ENCODE measurements at places on chromosomes 1 and 21. TPM values are rescaled to one million over a fixed set of nuclear protein-coding genes. Genes with fewer than 3 reads are reported as not detected.

DNA sequence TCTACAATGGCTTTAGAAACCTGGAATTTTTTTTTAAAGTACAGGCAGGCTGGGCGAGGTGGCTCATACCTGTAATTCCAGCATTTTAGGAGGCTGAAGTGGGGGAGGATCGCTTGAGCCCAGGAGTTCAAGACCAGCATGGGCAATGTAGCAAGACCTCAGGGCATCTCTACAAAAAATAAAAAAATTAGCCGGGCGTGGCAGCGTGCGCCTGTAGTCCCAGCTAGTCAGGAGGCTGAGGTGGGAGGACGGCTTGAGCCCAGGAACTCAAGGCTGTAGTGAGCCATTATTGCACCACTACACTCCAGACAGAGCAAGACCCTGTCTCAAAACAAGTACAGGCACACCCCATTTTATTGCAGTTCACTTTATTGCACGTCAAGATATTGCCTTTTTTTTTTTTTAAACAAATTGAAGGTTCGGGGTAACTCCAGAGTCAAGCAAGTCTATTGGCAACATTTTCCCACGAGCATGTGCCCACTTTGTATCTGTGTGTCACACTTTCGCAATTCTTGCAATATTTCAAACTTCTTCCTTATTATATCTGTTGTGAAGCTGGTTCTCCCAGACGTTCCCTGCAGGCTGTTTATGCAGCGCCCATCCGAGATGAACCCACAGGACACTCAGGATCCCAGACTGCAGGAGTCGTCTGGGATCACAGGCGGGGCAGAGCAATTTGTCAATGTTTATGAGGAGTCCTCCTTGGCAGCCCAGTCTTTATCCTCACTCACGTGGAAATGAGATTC lies 4.7 kb downstream of the HES2 start:
- DNase-seq: no peak

DNA sequence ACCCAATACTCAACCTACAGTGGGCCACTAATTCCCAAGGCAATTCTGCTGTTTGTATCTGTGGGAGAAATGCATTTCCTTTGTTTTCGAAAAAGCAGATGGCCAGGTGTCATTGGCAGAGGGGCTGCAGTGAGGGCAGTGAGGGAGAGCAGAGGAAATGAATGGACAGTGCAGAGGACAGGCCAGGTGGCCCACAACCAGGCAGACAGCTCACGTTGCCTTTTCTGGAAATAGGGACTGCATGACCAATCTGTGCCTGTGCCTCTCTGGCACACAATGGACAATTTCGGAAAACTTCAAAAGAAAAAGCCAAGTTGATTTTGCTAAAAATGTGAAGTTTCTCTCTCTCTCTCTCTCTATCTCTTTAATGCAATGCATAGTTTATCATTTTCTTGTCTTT lies 52.6 kb upstream of the ETS2 start:
- no peak for DNase-seq

DNA sequence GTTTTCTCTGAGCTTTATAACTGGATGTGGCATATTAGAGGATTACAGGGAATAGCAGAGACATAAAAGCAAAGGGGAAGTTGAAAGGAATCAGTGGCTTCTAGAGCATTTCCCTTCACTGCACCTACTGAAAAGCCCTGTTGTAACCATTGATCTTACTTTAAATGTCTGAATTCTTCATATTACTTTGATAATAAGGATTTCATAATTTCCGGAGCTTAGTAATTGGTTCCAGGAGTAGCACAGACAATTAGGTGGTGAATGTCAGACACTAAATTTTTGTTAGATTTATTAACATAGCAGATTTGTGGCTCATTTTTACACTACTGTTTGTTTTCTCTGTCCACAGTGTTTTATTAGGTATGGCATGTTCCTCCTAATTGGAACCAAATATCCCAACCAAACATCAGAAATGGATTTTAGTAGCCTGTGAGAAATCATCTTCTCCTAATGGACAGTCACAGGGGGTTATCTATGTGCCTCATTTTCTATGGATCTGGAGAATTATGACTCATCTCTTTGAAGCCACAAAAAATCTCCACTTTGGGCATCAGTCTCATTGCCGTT lies 100.5 kb downstream of the GIPC2 start:
- DNase-seq: peak; percentile 62

DNA sequence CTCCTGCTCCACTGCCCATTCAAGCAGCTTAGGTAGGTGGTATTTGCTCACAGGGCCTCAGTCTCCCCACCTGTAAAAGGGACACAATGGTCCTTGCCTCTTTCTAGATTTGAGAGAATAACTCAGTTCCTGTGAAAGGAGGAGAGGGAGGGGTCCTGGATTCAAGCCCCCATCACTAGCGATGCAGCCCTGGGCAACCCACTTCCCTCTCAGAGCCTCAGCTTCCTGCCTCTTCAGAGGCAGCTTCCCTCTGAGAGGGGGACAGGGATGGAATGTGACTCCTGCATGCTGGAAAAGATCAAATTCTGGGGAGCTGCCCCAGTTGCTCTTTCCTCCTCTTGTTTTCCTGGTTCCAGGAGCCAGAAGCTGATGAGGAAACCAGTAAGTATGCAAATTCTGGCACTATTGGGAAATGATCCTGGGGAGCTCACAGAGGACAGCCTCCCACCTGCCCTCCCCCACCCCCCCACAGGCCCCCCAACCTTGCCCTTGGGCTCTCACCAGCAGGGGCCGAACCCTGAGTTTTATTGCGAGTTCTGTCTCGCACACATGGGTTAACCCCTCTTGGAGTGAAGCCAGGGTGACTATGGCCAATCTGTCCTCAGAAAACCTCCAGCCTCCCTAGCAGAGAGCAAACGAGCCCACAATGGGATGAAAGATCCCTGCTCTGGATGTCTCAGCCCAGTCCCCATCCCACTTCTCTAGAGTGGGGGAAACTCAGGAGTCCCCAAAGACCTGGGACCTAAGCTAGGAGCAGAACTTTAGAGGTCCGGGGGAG lies 11.7 kb downstream of the ZC3H12A start:
- no peak for DNase-seq

GRCh38 chr1:162035241-162035640 lies 11.6 kb upstream of the OLFML2B start:
- no peak for DNase-seq

GRCh38 chr1:208405014-208405413 lies 160.8 kb upstream of the PLXNA2 start:
- DNase-seq: no peak

DNA sequence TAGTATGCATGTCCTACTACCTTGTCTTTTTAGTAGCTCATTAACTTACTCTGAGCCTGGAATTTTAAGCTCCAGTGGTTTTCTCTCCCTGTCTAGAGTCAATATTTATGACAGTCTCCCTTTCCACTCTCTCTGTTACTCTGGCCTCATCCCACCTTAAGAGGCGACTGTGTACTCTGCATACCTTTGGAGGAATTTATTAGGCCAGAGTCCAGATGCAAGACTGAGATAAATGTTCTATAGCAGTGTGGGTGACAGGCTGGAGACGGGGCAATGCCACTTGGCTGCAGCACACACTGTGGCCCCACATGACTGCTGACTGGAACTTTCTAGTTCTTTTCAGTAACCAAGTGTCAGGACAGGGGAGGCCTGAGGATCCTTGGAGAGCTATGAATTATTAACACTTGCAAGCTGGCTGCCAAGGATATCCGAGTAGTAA lies 4.1 kb upstream of the PDZK1 start:
- no peak for DNase-seq

DNA sequence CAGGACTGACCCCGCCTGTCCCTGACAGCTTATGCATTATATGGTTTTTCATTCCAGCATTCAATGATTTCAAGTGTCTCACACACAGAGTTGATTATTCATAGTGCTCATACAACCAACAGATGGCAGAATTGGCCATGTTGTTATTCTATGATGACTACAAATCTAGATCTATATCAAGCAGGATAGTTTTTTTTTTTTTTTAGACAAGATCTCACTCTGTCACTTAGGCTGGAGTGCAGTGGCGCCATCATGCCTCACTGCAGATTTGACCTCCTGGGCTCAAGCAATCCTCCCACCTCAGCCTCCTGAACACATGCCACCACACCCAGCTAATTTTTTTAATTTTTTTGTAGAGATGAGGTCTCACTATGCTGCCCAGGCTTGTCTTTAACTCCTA lies 40.1 kb upstream of the LRRC8D start:
- DNase-seq: peak; percentile 75

GRCh38 chr1:30872948-30873263 lies 35.7 kb downstream of the SDC3 start:
- DNase-seq: no peak

GRCh38 chr21:40179166-40179565 lies 311.9 kb downstream of the PCP4 start:
- DNase-seq: no peak

DNA sequence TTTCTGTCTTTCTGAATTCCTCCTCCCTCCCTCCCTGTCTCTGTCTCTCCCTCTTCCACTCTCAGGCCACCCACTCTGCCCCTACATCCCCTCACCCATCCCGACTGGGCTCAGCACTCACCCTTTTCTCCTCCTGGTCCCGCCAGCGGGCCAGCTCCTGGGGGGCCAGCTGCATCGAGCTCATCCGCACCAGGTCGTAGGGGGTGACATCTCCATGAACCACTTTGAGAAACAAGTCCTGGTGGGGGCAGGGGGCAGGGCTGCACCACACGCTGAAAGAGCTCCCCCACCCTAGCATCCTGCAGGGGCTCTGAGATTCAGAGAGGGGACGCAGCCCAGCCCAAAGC lies 17.8 kb downstream of the SPOCD1 start:
- DNase-seq: no peak

DNA sequence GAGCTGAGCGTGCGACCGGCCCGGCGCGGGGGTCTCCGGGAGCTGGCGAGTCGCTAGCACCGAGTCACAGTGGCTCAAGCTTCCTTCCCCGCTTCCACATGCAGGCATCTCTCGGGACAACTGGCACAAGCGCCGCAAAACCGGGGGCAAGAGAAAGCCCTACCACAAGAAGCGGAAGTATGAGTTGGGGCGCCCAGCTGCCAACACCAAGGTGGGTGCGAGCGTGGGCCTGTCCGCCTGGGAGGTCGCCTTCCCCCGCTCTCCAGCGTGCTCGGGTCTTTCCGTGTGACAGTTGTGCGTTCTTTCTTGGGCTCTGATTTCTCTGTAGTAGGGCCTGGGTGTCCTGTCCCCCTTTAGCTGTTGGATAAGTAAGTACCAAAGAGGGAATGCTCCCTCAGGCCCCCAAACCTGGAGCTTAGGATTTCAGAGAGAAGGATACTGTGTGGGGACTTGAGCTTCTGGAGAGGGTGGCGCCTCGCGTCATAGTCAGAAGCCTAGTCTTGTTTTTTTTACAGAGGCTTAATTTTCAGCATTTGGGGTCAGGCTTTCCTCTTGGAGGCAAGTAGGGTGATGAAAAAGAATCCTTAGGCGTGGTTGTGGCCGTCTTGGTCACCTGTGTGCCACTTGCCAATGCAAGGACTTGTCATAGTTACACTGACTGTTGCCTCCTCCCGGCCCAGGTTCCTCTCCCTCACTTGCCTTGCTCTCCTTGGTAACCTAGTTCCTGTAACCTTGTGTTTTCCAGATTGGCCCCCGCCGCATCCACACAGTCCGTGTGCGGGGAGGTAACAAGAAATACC lies 790 bp downstream of the RPS8 start:
- no peak for DNase-seq

The DLGAP3 gene
- total RNA-seq: not detected

The C8A gene
- total RNA-seq: not detected

The ATP6V1G3 gene
- total RNA-seq: 0.71 TPM

All from A673 (cell line).